ENCODE measurements at places on chromosomes 12 and 14.

GRCh38 chr12:58217130-58217529 lies 275.8 kb downstream of the ATP23 start:
- DNase-seq = no peak

DNA sequence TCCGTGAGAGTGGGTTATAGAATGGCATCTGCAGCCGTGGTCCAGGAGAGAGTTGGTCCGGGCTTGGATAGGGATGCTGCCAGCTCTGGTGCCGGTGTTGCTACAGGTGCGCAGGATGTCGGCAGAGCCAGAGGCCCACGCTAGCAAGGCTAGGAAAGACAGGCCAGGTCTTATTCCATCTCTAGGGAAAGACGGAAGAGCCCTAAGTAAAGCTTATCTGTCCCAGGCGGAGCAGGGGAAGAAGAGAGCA lies 485 bp upstream of the PSME1 start:
- no peak for DNase-seq

GRCh38 chr12:54032627-54033100 lies at the start of gene HOXC5:
Gene HOXC5, plus strand, starts transcription at chr12:54033050. Its CDS starts 73 bp downstream, at chr12:54033123.
- peak; percentile 90 for DNase-seq

GRCh38 chr12:12531194-12531593 lies 31.5 kb downstream of the DUSP16 start:
- DNase-seq = no peak

GRCh38 chr12:1916371-1917171 lies 1.9 kb downstream of the CACNA2D4 start:
- peak; percentile 54 for DNase-seq

DNA sequence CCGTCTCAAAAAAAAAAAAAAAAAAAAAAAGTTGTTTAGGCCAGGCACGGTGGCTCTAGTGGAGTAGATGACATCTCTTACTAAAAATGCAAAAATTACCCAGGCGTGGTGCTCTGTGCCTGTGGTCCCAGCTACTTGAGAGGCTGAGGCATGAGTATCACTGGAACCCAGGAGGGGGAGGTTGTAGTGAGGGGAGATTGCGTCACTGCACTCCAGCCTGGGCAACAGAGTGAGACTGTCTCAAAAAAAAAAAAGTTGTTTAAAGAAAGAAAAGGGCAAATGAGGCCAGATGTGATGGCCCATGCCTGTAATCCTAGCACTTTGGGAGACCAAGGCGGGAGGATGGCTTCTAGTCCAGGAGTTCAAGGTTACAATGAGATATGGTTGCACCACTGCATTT lies 36.6 kb upstream of the SPPL3 start:
- no peak for DNase-seq

DNA sequence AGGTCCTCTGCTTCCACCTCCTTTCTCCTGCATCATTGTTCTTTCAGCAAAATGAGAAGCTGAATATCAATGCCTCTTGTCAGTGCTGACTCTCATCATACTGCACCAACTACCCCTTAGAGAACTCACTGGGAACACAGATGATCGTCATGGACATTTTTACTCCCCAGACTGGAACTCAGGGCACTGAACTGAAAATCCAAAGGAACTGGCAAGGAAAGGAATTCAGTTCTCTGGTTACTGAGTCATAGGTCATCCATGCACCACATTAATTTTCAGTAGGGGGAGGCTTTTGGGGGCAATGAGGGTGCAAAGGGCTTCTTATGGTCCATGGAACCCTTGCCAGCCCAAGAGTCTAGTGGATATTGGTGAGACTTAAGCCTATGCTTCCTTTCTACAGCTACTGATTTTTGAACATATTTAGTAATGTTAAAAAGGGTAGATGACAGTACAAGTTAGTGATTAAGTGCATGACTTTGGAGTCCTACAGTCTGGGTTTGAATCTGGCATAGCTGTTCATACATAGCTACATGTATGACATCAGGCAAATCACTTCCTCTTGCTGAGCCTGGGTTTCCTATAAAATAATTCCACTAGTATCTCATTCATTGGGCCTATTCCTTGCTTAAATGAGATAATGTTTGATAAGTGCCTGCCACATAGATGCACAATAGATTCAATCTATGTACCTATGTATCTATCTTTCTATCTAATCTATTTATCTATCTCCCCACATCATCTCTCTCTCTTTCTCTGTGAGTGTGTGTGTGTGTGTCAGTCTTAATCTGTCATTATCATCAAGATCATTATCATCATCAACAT lies 29.2 kb downstream of the BBS10 start:
- DNase-seq = no peak

GRCh38 chr14:63542231-63542999 lies 762 bp downstream of the PPP2R5E start:
- DNase-seq = peak; percentile 51

- DNase-seq = no peak
These were observed 49.5 kb downstream of the ATP2A2 start for GRCh38 chr12:110330544-110330943.

GRCh38 chr12:115147916-115148315 lies 463.9 kb upstream of the TBX3 start:
- no peak for DNase-seq

GRCh38 chr12:65960820-65961189 lies 136.5 kb downstream of the HMGA2 start:
- no peak for DNase-seq

GRCh38 chr14:105746124-105746514 lies 219.7 kb downstream of the TMEM121 start:
- DNase-seq = no peak

GRCh38 chr12:66663611-66664010 lies 15.3 kb downstream of the GRIP1 start:
- no peak for DNase-seq

GRCh38 chr12:104708891-104709290 lies 249.2 kb downstream of the SLC41A2 start:
- no peak for DNase-seq

- no peak for DNase-seq
These were observed 78.7 kb downstream of the SLC25A47 start for GRCh38 chr14:100401792-100402191.

DNA sequence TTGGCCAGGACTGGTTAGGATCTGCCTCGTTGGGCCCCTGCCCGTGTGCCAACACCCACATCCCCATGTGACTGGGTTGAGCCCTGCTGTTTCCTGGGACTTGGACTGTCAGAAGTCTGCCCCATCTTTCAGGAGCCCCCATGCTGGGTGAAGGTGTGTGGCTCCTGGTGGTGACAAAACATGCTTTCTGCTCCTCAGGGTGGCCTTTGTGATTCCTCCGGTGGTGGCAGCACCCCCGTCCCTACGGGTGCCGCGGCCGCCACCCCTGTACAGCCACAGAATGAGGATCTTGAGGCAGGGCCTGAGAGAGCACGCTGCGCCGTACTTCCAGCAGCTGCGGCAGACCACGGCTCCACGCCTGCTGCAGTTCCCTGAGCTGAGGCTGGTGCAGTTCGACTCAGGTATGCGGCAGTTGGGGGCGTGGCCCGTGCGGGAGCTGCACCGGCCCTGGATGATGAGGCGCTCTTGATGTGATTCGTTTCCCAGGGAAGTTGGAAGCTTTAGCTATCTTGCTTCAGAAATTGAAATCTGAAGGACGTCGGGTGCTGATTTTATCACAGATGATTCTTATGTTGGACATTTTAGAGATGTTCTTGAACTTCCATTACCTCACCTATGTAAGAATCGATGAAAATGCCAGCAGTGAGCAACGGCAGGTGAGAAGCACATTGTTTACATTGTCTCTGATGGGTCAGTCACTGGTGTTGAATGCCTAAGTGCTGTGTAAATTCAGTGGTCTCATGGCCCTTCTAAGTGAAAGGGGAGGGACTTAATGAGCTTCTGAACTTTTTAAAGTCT lies 80.0 kb downstream of the EP400 start:
- no peak for DNase-seq

GRCh38 chr14:61565836-61566536 lies 129.3 kb upstream of the HIF1A start:
- DNase-seq = no peak

DNA sequence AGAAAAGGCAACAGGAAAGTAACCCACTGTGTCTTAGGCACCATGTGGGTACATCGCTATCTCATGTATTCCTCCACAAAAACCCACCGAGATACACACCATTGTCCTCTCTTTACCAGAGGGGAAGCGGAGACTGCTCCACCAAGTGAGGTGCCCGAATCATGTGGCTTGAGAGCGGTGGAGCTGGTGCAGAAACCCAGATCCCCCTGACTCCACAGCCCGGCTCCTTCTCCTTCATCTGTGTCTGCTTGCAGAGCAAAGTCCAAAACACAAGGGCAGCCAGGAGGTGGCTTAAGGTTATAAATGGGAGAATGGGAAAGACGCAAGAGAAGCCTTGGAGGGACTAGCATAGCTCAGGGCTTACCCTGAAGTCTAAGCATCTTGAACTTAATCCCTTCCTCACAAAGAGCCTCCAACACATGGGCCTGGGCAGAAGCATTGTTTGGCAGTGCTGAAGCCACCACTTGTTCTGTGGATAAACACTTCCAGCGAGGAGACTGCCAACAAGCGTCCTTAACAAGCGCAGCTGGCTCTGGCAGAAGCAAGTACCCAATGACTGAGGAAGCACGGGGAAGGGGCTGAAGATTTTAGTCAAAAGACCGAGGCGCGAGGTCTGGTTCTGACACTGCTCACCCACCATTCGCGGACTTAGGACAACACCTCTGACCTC lies 83.0 kb downstream of the TTC7B start:
- DNase-seq = no peak

DNA sequence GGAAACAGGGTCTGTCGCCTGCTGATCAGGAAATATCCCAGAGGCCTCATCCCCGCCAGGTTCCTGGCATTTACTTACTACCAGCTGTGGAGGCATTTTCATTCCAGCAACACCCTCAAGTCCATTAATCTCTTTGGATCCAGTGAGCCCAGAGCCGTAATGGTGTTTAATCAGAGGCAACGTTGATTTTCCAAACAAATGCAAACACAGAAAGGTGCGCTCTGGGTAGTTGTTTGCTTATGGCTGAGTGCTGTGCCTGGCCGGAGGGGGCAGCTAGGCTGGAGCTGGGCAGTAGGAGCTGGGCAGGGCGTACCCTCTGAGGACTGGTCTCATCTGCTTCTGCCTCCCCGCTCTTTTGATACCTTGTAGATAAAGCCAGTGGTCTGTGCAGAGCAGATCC lies 110.6 kb downstream of the ADCK1 start:
- DNase-seq = no peak

DNA sequence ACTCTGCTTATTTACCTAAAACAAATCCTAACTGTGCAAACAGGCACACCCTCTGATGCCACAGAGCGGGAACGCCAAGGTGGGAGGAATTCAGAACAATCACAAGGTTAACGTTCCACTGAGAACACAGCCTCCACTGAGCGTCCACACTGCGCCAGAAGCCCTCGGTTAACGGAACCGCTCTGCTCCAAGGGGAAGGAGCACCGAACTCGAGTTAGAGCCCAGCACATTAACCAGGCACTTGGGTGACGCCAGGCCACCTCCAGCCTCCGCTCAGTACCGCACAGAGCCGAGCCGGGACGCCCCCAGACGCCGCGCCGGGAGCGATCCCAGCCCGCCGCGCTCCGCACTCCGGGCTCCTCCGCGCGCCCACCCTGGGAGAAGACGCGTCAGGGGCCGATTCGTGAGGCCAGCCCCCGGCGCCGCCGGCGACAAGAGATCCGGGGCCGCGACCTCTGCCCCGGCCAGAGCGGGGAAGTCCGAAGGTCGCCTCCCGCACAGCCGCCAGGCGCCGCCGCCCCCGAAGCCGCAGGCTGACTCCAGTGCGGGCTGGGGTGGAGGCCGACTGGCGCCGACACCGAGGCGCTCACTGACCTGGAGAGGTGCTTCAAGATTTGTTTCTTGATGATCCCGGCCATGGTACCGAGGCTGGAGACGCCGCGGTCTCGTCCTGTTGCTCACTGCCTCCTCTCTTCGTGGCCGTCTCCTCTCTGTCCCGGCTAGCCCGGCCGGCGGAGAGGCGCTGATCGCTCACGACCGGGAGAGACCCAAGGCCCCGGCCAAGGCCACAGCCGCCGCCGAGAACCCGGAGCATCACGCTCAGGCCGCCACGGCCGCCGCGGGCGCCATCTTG lies 450 bp downstream of the BLTP3B start:
- DNase-seq = no peak

DNA sequence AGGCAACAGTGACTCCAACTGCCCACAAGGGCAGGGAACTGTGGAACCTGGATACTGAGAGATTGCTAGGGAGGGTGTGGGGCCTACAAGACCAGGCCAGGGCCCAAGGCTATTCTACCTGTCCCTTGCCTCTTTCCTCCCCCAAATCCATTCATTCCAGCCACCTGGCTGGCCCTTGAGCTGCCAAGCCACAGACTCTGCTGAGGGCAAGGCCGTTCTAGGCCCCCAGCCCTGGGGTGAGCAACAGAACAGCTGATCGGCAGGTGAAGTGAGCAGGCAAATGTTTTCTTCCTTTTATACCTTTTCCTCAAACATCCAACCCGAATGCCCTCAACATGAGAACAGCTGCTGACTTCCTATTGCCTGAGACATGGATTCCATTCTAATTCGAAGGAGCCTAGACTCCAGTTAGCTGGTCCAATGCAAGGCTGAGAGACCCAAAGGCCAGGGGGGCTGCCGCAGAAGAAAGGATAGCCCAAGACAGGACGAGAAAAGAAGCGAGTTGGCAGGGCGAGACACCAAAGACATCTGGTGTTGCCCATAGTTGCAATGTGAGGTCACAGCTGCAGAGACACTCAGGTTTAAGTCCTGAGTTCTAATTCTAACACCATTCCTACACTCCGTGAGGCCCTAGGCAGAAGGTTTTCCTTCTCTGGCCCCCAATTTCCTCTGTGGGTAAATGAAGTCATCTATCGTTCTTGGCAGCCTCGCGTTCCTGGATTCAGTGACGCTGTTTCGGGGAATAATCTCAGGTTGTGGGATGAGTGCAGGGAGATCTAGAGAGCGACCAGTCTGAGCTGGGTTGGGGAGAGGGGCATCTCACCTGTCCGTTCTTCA lies 1.7 kb downstream of the C1QL4 start:
- no peak for DNase-seq

- DNase-seq = no peak
These were observed 5.9 kb downstream of the RASSF3 start for GRCh38 chr12:64616201-64616600.

DNA sequence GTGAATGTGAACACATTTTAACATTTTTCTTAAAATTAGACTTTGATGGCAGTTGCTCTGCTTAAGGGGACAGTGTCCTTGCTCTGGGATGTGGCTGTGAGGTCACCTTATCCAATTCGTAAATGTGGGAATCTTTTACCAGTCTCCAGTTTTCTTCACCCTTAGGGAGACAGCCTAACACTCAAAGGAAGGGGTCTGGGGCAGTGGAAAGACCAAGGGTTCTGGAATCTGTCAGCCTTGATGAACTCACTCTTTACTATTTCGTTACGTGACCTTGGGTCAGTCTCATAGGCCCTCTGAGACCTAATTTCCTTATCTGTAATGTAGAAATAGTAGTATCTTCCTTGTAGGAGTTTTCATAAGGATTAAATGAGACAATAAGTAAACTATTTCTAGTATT lies 245.6 kb upstream of the ATP2B1 start:
- DNase-seq = no peak

Data from right hindlimb (tissue), 1 donor.